Activated B cell treated with CpG ODN at 0.5 μM for 24 hours (primary cell): ENCODE measurements at places on chromosomes 16 and 17. TPM values are rescaled to one million over a fixed set of nuclear protein-coding genes. Genes with fewer than 3 reads are reported as not detected.

GRCh38 chr16:53770641-53771040 lies 66.7 kb downstream of the FTO start:
- H3K27ac ChIP-seq = no peak overlapping the region
- no peak overlapping the region for H3K4me3 ChIP-seq
- no peak for DNase-seq
- no peaks in the 10 kb centered on the region for H3K36me3 ChIP-seq
- H3K4me1 ChIP-seq = peaks cover 17% of the 10 kb centered on the region

DNA sequence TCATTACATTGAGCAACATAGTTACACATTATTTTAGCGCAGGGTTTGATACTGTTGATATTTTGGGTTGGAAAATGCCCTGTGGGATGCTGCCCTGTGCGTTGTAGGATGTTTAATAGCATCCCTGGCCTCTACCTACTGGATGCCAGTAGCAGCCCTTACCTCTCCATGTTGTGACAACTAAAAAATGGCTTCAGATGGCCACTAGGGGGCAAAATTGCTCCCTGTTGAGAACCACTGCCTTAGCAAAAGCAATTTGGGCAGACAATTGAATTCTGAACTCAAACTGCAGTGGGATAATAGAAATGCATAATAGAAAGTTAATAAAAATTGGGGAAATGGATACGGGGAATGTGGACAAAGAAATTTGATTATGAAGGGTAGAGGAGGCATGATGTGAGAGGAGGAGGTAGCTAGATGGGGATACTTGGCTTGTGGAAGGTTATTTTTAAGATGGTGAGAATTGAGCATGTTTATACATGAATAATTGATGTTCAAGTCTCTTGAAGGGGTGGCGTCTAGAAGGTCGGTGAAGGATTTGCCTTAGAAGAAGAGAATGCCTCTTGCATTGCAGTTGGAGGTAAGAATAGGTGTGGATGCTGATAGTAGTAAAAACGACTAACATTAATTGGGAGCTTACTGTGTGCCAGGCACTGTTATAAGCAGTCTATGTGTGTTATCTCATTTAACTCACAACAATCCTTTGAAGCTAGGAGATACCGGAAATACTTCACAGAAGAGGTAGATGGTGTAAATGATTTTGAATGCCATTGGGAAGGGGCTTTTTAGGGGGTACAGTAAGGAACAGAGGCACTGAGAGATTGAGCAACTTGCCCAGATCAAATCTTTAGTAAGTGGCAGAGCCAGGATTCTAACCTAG lies 19.0 kb downstream of the HEATR9 start:
- H3K27ac ChIP-seq = no peak overlapping the region
- DNase-seq = no peak
- no peaks in the 10 kb centered on the region for H3K27me3 ChIP-seq

- H3K4me3 ChIP-seq = peak overlapping the region; percentile 87
- H3K36me3 ChIP-seq = peaks cover 2% of the 10 kb centered on the region
- DNase-seq = no peak
- peaks cover 50% of the 10 kb centered on the region for H3K4me1 ChIP-seq
- H3K27ac ChIP-seq = no peak overlapping the region
- peaks cover 58% of the 10 kb centered on the region for H3K27me3 ChIP-seq
Observed at GRCh38 chr17:14298947-14299279, 2.0 kb upstream of the HS3ST3B1 start.

GGT6 gene
- total RNA-seq = not detected in 2 replicates

SKAP1 gene
- 24.3 and 25.3 TPM in 2 replicates for total RNA-seq
